ENCODE measurements at places on chromosomes 1 and 21.
A peak's percentile ranks its signal among the peaks of the same experiment; 100 is the strongest.

GRCh38 chr1:20584890-20585289, 4.0 kb upstream of the CDA start:
- DNase-seq: no peak

GRCh38 chr1:81119319-81119718, 681.4 kb upstream of the ADGRL2 start:
- no peak for DNase-seq

DNA sequence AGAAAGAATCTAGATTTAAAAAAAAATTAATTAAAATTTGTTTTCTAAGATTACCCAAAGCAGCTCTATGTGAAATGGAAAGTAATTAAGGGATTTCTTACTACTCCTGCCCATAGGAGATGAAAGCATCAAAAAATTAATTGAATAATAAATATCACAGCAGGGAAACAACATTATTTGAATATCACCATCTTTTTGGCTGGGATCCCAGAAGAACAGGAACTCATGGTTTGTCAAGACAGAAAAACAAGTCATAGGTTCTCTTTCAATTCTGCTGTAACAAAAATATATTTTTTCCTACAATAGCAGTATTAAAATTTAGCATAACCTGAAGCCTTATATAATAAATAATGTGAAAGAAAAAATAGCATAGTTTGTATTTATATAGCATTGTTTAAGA, 1713.4 kb downstream of the NCAM2 start:
- no peak for DNase-seq

- no peak for DNase-seq
Observed at GRCh38 chr21:28696844-28697410, 295.8 kb downstream of the LTN1 start.

DNA sequence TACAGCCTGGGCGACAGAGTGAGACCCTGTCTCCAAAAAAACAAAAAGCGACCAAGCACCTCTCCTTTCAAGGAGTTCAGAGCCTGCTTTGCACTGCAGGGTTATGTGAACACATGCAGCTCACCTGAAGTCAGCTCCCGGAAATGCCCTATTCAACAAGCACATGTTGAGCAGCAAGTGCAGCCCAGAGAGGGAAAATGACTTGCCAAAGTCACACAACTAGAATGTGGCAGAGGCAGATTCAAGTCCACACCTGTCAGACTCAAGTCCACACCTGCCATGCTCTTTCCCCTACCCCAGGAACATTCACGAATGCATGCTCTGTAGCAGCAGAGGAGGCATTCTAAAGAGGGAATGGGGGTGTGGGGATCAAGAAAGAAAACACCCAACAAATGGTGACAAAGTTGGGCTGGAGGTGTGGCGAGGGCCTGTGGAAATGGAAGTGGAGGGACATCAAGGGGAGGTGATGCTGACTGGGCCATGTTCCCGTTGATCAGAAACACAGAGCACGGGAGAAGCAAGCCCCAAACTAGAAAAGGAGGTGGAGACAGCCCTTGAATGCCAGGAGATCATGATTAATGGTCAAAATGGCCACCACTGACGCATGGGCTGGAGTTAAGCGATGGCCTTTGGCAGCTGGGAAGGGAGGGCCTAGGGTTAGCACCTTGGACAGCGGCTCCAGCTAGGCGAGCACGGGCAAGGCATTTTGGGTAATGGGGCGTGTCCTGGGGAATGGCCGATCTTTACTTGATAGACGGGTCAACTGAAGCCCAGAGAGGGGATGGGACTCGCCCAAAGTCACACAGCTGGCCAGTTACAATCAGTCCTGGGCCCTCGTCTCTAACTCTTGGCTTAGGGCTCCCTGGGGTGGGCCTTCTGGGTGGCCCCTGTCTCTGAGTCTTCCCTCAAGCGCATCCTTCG, 21.5 kb downstream of the RAP1GAP start:
- peak; percentile 10 for DNase-seq

DNA sequence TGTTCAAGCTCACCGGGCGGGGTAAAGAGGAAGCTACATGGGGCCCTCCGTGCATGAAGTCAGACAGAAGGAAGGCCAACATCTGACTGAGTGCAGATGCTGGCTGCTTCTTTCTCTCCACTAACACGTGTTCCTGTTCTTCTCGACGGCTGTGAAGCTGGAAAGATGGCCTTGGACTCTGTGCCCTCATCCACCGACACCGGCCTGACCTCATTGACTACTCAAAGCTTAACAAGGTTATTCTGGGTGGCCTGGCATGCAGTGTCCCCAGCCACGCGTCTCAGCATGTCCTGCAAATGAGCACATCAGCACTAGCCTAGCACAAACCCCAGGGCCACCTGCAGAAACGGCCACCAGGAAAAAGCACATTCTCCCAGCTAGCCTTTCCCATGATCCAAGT, 41.2 kb downstream of the ACTN2 start:
- DNase-seq: no peak

GRCh38 chr1:214021321-214021720, 33.5 kb downstream of the PROX1 start:
- DNase-seq: no peak

DNA sequence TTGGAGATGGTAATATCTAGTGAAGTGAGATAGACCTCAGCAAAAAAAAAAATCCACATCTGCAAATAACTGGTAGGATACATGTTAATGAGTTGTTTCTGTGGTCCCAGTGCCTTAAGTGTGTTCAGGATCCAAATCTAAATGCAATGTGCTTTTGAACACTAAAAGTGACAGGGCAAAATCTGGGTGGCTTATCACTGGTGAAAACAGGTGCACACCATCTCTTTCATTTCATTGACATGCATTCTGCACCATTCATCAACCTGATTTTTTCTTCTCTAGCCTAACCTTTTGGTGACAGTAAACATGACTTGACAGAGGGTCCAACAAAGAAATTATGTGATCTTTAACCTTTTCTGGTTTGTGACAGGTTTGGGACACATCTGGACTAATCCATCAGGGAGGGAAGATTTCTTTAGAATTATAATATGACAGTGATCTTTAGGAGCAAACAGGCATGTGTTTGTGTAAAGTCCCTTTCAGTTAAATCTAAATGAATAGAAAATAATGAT, 201.6 kb upstream of the NEGR1 start:
- no peak for DNase-seq
